ENCODE measurements at places on chromosomes 12 and 14.

DNA sequence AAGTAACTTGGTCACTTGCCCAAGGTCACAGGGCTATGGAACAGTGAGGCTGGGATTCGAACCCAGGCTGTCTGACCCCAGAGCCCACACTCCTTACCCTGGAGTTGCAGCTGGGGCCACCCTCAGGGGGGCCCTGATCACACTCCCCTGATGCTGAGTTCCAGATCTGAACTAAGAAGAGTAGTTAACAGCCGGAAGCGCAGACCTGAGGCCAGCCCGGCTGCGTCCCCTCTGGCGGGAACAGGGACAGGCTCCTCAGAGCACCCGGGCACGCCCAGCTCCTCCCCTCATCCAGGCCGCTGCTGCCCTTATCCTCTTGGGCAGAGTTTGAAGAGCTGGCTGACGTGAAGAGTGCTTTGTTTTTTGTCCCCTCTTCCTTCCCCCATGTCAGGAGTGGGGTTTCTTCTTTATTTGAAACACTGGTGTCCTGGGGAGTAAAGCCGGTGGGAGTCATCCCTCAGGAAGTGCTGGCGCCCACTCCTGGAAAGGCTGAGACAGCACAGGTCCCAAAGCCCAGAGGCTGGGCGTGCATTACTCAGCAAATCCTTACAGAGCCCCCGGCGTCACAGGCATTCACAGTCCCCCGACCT lies 8.7 kb downstream of the PHB2 start:
- DNase-seq, result peak; percentile 81

GRCh38 chr12:47819896-47820630 lies at the start of gene HDAC7:
Gene HDAC7, minus strand, starts transcription at chr12:47819903. Its CDS starts 118 bp downstream, at chr12:47819785.
- no peak for DNase-seq

DNA sequence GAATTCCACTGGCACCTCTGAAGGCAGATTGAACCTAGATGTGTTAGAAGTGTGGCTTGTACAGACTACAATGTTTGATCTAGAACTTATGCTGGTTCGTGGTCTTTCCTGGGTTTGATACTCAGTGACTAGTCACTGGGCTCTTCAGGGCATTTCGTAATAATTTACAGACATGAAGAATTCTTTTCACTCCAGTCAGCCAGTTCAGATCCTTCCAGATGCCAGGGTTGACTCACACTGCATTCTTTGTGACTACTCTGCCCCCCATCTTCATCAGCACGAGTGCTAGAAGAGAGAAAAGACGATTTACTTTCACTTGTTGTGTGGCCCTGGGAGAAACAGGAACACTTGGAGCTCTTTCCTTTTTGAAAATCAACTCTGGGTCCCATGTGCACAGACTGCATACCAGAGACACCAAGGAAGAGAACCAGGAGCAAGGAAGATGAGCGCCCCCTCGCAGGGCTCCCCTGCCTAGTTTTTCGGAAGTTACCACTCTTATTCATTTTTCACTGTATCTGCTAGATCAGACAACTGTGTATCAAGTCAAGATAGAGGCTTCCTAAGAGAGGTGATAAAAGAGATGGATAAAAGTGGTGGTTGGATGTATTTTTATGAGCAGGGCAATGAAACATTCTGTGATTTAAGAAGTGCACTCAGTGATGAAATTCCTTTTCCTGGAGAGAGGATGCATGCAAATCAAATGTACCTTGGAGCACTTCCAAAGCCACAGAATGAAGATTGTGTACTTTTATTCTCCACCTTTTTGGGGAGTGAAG lies 33.5 kb upstream of the EVL start:
- DNase-seq, result no peak

DNA sequence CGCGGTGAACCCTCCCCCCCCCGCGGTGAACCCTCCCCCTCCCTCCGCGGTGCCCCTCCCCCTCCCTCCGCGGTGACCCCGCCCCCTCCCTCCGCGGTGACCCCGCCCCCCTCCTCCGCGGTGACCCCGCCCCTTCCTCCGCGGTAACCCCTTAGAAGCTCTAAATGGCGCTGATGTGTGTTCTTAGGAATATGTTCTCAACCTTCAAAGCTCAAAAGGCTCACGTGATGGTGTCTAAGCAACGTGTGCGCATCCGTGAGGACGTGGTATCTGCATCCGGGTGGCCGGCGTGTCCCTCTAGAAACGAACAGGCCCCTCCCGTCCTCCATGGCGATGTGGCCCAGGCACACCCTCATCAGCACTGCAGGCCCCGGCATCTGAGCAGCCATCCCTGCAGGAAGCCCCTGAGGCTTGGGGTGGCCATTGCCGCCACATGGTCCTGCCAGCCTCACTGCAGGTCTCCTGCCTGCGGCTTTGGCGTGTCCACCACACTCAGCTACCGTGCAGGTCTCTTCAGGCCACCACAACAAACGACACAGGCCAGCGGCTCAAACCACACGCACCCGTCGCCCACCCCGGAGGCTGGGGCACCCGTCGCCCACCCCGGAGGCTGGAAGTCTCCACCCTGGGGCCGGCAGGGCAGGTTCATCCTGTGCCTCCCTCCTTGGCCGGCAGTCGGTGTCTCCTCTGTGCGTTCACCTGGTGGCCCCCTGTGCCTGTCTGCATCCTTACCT lies 14.5 kb upstream of the FBRSL1 start:
- DNase-seq, result no peak

GRCh38 chr14:73717711-73718417 lies 3.7 kb upstream of the PNMA1 start:
- no peak for DNase-seq

DNA sequence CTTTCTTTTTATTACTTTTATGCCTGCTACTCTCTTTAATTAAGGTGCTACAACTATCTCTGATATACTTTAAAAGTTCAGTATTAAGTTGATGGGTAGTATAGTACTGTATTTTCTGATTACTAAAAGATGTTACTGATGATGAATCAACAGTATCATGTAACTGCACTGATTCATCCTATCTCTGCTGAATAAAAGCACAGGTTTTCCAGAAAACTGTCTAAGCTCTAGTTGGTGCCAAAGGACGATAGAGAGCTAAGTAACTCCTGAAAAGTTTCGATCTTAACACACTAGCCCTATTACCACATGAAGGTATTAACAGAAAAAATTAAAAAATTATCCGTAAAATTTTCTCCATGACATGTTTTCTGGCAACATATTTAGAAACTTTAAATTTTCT lies 2.1 kb downstream of the SCAF11 start:
- DNase-seq, result no peak

DNA sequence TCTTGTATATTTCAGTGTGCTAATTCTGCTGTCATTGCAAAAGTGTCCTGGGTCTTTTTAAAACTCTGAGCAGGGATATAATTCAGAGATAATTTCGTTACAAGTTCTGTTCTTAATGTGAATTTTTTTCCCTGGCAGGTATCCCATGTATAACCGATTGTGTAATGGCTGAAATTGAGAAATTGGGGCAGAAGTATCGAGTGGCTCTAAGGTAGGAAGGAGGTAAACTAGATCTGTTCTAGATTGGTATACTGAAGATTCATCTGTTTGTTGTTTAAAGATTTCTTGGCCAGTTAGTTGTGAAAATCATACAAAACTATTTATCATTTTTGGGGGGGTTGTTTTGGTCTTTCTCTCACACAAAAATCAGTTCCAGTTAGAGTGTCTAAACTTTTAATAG lies 10.2 kb downstream of the FCF1 start:
- no peak for DNase-seq

GRCh38 chr12:120314220-120314619 lies 12.1 kb downstream of the SIRT4 start:
- no peak for DNase-seq

- DNase-seq, result no peak
Observed at GRCh38 chr12:109881752-109882151, 1.4 kb upstream of the GLTP start.

- no peak for DNase-seq
Observed at GRCh38 chr12:92457458-92458180, 245.2 kb upstream of the PLEKHG7 start.

DNA sequence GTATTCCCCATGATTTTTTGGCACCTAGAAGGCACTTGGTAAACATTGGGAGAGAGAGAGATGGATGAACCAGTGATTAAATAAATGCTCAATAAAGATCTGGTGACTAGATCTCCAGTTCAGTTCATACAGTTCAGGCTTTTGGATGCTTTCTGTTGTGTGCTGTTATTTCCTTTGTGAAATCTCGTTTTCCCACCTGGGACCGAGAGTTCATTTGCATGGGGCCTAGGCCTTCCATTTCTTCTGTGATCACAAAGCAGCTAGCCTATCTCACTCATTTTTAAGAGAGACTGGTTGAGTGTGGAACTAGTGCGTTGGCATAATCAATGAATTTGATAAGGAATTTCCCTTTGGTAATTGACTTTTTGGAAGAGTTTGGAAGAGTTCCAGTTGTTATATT lies 104.0 kb downstream of the VRK1 start:
- no peak for DNase-seq

- no peak for DNase-seq
Observed at GRCh38 chr14:43621282-43621681, 885.8 kb downstream of the FSCB start.

DNA sequence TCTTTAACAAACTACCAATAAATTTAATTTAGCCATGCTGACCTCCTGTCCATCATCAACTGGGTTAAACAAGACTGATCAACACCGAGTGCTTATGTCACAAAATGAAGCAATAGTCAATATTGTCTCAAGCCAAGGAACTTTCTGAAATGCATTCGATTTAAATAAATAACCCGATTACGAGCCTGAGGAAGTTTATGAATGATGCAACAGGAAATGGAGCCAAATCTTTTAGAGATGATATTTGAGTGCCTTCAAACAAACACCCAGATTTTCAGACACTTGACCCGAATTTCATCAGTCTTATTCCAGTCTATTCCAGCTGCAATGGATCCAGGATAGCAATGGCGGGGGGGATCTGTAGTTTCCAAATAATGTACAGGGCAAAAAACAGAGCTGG lies 27.9 kb downstream of the FAR2 start:
- no peak for DNase-seq

- no peak for DNase-seq
Observed at GRCh38 chr12:40697566-40698259, 5.5 kb downstream of the CNTN1 start.

GRCh38 chr14:56055511-56055910 lies 62.7 kb upstream of the PELI2 start:
- DNase-seq, result no peak

- no peak for DNase-seq
Observed at GRCh38 chr12:27964123-27964522, 8.4 kb downstream of the PTHLH start.

- no peak for DNase-seq
Observed at GRCh38 chr14:51596488-51597117, 55.1 kb upstream of the FRMD6 start.

- DNase-seq, result no peak
Observed at GRCh38 chr14:54715239-54715638, 148.3 kb downstream of the SAMD4A start.

DNA sequence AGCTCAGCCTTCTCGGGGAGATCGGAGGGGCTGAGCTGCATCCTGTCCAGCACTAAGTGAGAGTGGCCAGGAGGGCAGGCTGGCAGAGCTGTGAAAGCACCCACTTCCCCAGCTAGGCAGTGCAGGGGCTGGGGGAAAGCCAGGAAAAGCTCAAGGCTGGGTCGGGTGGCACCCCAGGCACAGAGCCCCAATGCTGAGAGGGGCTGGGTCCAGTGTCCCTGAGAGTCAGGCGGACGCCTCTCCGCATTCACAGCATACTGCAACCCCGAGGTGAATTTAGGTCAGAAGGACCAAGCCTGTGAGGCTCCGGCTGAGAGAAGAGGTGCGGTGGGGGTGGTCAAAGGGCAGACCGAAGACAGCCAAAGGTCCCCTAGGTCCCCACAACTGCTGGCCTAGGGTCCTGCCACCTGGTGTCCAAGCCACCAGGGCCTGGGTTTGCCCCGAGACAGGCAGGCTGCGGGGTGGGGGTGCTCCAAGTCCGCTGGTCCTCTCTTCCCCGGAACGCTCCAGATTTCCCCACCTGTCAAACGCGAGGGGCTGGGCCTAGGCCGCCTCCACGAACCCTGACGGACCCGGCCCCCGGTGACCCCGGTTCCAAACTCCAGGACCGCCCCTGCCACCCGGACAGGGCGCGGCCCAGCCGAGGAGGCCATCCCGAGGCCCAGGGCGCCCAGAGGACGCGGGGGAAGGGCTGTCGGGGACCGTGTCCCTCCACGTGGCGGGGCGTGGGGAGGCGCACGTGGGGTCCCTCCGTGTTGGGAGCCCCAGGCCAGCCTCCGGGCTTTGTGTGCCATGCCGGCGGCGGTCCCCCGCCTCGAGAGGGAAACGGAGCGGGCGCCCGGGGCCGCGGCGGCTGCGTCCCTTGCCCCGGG lies 527 bp downstream of the CAMKK2 start:
- no peak for DNase-seq

DNA sequence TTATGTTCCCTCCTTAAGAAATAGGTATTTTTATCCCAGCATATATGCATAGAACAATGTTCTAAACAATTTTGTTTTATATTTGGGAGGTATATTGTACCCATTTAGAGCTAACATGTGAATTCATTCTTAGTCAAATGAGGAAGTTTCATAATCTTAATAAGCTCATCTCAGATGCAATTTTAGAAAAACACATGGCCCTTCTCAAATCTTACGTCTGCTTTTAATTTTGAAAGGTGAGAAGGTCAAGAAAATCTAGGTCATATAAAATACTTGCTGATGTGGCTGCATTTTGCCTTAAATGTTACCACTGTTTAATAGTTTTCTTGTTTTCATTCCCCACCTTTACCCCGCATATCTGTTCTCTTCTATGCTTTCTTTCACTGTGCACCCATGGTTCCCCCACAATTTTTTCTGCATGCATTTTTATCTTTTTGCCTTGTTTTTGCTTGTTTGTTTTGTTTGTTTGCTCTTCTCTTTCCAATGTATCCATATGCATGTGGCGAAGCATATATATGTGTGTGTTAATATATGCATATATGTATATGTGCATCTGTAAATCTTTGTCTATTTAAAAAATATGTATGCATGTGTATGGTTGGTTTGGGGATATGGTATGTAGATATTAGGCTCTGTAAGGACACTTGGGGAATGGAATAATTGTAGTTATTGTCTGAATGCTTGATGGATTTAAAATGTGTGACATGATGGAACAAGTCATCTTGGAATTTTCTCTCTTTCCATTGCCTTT lies 317.1 kb downstream of the BCAT1 start:
- no peak for DNase-seq

DNA sequence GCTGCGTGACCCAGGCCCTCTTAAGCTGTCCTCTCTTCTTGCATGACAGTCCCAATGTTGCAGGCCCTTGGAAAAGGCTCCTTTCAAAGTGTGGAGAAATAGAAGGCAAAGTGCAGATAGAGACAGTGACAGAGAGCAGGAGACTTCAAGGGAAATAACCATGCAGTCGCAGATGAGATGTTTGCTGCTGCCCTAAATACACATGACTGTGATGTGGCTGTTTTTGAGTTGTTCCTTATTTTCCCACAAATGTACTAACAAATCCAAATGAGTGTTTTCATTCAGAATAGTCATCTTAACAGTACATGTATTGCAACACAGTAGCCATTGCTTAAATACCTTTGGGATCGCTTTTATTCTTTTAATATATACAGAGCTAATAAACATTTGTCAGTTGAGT lies 101.6 kb downstream of the SLC15A5 start:
- no peak for DNase-seq

DNA sequence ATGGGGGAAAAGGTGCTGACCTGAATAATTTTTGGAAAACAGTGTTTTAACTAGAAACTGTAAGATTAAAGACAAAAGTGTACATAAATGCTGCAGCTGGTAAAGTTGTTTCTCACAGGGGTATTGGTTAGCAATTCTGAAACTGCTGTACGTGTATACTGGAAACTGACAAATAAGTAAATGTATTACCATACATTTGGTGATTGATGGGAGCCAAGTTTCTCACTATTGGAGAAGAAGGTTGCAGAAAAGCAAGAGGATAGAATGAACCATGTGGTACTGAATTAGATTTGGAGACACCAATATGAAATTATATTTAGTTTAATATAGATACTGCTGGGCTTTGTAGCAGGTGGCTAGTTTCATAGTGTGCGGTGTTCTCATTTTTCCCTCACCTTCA lies 19.6 kb upstream of the FBXO33 start:
- DNase-seq, result no peak
